ENCODE measurements at places on chromosomes 7 and 10. TPM values are rescaled to one million over a fixed set of nuclear protein-coding genes. Genes with fewer than 3 reads are reported as not detected.

PON3 gene
- 37.0 TPM for total RNA-seq

ATXN7L1 gene
- total RNA-seq, result 5.3 TPM

COL26A1 gene
- 0.63 TPM for total RNA-seq

VOPP1 gene
- total RNA-seq, result 97.9 TPM

SLC26A3 gene
- total RNA-seq, result not detected

ITIH2 gene
- 0.38 TPM for total RNA-seq

PSPH gene
- total RNA-seq, result 22.2 TPM

LRRC18 gene
- total RNA-seq, result not detected

PDK4 gene
- 25.7 TPM for total RNA-seq

AKR1C2 gene
- total RNA-seq, result 3,638 TPM

PDE1C gene
- total RNA-seq, result 2.5 TPM

MNX1 gene
- 4.7 TPM for total RNA-seq

CDC14C gene
- total RNA-seq, result not detected

CUZD1 gene
- 1.4 TPM for total RNA-seq

ANXA8L1 gene
- total RNA-seq, result 127 TPM

WASL gene
- total RNA-seq, result 18.3 TPM

GBX1 gene
- total RNA-seq, result 0.17 TPM

TASOR2 gene
- total RNA-seq, result 31.1 TPM

MRLN gene
- total RNA-seq, result not detected

TRIM50 gene
- not detected for total RNA-seq

NIPSNAP2 gene
- 50.9 TPM for total RNA-seq

C10orf53 gene
- total RNA-seq, result not detected

SLIT1 gene
- 0.14 TPM for total RNA-seq

HMX3 gene
- total RNA-seq, result not detected

ADAM12 gene
- 4.3 TPM for total RNA-seq

Data from A549 treated with Hydrocortisone at 1 μM for 4 hours (cell line).